ENCODE measurements at places on chromosomes 5 and 9. TPM values are rescaled to one million over a fixed set of nuclear protein-coding genes. Genes with fewer than 3 reads are reported as not detected.

Gene MARCOL
- not detected for total RNA-seq

GRCh38 chr5:174744896-174745295 is 20.5 kb downstream of the MSX2 start:
- no peak overlapping the region for H3K27ac ChIP-seq
- DNase-seq = no peak
- H3K4me3 ChIP-seq = no peak overlapping the region

- peaks cover 11% of the 10 kb centered on the region for H3K4me1 ChIP-seq
- no peaks in the 10 kb centered on the region for H3K27me3 ChIP-seq
- peaks cover 79% of the 10 kb centered on the region for H3K36me3 ChIP-seq
- no peak for DNase-seq
Measured at GRCh38 chr9:120531683-120532300, 48.2 kb downstream of the CDK5RAP2 start.

DNA sequence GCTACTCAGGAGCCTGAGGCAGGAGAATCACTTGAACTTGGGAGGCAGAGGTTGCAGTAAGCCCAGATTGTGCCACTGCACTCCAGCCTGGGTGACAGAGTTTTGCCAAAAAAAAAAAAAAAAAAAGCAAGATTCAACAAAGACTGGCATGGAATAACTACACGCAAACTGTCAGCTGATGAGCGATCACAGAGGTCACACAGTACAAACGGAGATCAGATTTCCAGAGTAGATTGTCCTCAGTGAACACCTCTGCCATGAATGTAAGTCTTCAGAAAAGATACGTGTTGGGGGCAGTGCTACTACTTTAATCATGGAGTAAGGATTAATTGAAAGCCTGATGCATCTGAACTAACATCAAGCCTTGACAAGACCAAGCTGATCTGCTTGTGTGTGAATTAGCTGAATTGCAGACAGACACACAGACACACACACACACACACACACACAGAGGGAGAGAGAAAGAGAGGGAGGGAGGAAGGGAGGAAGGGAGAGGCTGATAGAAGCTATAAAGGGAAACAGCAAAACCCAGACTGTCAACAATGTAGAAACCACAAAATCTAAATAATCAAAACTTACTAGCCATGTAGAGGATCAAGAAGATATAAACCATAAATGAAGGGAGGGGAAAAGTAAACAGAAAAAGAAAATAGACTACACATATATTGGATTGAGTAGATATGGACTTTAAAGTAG is 222.9 kb upstream of the ZNF462 start:
- no peaks in the 10 kb centered on the region for H3K4me1 ChIP-seq
- no peaks in the 10 kb centered on the region for H3K36me3 ChIP-seq
- H3K27ac ChIP-seq = no peak overlapping the region
- H3K4me3 ChIP-seq = no peak overlapping the region

DNA sequence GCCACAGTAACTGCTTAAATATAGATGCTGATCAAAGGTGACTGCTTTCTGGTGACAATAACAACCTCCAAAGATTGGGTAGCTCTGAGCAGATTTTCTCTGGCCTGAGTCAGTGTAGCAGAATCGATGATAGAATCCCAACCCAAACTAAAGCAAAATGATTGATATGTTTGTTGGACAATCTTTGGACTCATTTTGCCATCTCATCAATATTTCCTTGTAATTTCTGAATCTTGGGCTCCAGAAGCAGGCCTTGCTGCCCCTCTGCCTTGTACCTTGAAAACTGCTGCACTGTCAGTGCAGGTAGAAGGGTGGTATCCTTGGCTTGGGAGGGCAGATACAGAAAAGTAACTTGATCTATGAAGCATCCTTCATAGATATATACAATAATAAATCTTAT is 18.9 kb downstream of the TTC23L start:
- H3K27me3 ChIP-seq = no peaks in the 10 kb centered on the region
- no peaks in the 10 kb centered on the region for H3K4me1 ChIP-seq
- no peak overlapping the region for H3K27ac ChIP-seq
- no peak for DNase-seq
- no peaks in the 10 kb centered on the region for H3K36me3 ChIP-seq
- H3K4me3 ChIP-seq = no peak overlapping the region

- H3K4me3 ChIP-seq = no peak overlapping the region
- H3K36me3 ChIP-seq = no peaks in the 10 kb centered on the region
- no peak for DNase-seq
- H3K27ac ChIP-seq = no peak overlapping the region
Measured at GRCh38 chr9:13322828-13323550, 43.5 kb upstream of the MPDZ start.

DNA sequence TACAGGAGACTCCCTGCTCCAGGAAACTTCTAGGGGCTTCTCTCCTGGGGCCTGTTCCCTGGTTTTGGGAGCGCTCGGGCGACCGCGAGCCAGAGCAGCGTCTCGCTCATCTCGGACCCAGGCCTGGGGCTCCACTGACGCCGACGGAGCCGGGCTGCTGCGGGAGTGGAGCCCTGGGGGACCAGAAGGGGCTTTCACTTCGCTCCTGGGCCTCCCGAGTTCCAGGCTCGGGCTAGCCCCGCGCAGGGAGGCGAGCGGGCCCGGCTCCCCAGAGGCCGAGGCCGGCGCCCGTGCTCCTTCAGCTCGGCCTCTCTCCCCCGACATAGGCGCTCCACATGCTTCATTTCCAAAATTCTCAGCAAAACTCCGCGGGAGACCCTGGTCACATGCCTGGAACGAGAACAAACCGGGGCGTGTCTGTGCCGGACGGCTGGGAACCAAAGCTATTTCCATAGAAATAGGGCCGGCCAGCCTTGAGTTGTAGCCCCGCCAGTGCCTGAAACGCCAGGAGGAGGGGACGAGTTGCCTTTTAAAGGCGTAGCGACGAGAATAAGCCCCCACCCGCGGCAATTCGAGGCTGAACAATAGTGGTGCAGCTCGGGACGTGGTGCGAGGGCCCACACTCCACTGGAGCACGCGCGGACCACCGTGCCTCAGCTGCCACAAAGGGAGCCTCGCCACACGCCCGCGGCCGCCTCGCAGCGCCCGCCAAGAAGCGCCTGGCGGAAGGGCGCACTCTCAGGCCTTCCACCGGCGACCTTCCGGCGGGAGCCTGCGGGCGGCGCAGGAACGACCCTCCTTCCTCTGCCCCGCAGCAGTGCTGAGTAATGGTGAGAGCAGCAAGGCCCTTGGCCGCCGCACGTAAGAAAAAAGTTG is 1.1 kb upstream of the G3BP1 start:
- H3K4me1 ChIP-seq = peaks cover 41% of the 10 kb centered on the region
- H3K27me3 ChIP-seq = no peaks in the 10 kb centered on the region

DNA sequence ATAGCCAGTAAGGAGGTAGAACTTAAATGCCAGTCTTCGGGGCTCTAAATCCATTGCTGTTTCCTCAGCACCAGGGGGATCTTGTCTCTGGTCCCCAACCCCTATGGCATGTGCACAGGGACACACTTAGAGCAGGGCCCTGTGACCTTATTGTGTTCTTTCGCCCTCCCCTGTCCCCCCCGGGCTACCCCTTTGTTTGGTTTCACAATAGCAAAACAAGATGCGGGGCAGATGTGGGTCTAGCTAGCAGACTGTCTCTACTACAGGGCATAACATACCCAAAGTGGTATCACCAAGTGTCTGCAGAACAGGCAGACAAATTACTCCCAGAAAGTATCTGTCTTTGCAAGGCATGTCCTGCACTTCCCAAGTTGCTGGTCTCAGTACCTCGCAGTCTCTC is 2.1 kb downstream of the FBLL1 start:
- peaks cover 44% of the 10 kb centered on the region for H3K27me3 ChIP-seq
- no peak overlapping the region for H3K27ac ChIP-seq
- H3K36me3 ChIP-seq = no peaks in the 10 kb centered on the region
- peaks cover 10% of the 10 kb centered on the region for H3K4me1 ChIP-seq
